Heart right ventricle (tissue), 16 donors: ENCODE measurements at places on chromosomes 11 and 22.

- DNase-seq, result no peak
Measured at GRCh38 chr11:67113231-67113721, 5.8 kb upstream of the KDM2A start.

- DNase-seq, result no peak
Measured at GRCh38 chr11:86182976-86183584, 61.5 kb upstream of the EED start.

GRCh38 chr11:86067009-86067850 lies 1.7 kb downstream of the PICALM start:
- DNase-seq, result no peak

DNA sequence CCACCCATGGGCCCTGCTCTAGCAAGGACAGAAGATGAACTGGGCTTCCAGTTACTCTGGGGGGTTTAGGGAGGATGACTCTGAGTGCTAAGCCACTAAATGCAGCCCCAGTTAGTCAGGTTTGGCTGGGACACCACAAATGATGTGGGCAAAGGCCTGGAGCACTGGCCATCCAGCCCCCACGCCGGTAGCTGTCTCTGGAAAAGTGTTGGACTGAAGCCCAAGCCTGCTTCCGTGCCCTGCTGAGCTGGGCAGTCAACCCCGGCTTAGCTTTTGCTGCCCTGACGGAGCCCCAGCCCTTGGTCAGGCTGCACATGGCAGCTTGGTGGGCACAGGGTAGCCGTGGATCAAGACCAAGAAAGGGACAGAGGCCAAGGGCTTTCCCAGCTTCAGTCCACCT lies 5.7 kb upstream of the GSTP1 start:
- DNase-seq, result no peak

DNA sequence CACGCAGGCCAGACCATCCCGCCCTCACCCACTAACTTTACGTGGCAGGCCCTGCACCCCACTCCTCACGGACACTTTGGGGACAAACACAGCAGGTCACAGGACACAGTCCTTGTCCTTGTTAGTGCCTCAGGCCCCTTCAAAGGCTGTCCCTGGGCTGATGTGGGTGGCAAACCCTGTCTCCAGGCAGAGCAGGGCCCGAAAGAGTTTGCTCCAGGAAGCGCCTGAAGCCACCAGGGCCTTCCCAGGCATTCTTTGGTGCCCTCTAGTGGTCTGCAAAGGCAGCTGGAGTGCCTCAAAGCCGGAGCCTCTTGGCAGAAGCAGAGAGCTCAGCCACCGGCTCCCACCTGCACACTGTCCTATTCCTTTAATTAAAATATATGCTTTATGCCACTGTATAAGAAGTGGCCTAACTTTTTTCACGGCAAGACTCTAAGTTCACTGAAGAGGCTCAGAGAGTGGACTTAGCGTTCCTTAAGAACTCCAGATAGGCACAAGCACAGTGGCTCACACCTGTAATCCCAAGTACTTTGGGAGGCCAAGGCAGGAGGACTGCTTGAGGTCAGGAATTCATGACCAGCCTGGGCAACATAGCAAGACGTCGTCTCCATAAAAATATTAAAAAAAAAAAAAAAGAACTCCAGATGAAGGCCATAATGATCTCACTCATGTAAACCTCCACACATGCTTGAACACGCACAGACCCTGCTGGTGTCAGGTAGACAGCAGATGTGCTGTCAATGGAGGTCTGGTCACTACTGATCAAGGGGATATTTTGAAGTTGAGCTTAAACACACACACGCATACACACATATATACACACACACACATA lies 11.1 kb downstream of the TXN2 start:
- peak; percentile 74 for DNase-seq

GRCh38 chr11:78417175-78417887 lies at the start of gene GAB2:
Gene GAB2 (minus strand): TSS chr11:78417820. CDS start chr11:78417720, 100 bp downstream.
- DNase-seq, result no peak

GRCh38 chr11:100940111-100940510 lies 189.5 kb downstream of the PGR start:
- no peak for DNase-seq

- DNase-seq, result no peak
Measured at GRCh38 chr11:2958251-2958650, 29.0 kb upstream of the PHLDA2 start.
